ENCODE measurements at places on chromosomes 16 and 17. TPM values are rescaled to one million over a fixed set of nuclear protein-coding genes. Genes with fewer than 3 reads are reported as not detected.

DNA sequence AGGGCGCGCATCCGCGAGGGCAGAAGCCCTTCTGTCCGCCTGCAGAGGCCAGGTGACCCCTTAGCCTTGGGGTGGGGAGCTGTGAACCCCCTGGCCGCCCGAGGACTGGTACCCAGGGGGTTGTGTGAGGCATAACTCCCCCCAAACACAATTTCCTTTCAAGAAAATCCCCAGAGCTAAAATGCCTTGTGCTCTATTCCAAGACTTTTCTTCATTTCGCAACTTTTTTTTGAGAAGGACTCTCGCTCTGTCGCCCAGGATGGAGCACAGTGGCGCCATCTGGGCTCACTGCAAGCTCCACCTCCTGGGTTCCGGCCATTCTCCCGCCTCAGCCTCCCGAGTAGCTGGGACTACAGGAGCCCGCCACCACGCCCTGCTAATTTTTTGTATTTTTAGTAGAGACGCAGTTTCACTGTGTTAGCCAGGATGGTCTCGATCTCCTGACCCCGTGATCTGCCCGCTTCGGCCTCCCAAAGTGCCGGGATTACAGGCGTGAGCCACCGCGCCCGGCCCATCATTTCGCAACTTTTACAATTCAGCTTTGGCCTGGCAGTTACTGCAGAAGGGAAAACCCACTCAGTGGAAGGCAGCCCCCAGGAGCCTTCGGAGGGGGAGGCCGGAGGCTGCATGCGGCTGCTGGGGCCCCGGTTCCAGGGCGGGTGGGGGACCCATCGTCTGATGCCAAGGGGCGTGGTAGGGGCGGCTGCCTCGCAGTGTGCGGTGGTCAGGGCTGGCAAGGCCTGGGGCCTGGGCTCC lies 963 bp upstream of the APRT start:
- DNase-seq, result no peak

DNA sequence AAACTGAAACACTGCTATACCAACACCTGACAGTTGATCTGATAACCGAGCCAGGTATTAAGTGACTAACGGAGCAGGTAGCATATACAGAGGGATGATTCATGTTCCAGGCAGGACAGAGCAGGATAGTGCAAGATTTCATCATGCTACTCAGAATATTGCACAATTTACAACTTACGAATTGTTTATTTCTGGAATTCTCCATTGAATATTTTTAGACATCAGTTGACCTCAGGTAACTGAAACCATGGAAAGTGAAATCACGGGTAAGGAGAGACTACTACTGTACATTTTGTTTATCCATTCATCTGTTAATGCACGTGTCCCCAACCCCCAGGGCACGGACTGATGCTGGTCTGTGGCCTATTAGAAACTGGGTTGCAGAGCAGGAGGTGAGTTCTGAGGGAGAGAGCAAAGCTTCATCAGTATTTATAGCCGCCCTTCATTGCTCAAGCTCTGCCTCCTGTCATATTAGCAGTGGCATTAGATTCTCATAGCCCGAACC lies 14.5 kb upstream of the PPM1E start:
- DNase-seq, result no peak

DNA sequence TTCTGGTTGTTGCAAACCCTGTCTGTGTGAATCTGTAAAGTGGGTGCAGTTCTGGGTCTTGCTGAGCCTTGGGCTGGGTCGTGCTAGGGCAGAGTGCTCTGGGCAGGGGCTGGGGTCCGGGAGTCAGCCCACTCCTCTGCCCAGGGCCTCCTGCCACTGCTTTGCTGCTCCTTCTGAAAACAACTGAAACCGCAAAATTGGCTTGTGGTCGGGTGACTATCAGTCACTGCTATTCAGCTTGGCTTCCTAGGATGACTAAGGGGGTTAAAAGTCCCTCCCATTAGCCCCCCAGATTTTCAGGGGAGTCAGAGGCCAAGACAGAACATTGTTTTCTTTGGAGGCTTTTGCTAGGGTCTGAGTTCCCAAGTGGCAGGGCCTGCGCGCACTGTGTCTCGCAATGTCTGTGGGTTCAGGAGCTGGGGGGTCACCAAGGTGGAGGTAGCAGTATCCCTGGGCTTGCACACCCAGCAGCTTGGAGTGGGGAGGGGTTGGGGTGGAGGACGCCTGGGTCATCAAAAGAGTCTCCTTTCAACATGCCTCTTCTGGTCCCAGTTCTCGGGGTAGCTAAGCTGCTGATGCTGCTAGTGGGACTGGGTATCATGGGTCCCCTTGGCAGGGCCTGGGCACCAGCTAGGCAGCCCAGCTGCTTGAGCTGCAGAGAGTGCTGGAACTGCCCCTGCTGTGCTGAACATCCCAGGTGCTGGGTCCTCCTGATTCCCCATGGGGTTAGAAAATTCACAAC lies 13.5 kb upstream of the TBX21 start:
- DNase-seq, result no peak

DNA sequence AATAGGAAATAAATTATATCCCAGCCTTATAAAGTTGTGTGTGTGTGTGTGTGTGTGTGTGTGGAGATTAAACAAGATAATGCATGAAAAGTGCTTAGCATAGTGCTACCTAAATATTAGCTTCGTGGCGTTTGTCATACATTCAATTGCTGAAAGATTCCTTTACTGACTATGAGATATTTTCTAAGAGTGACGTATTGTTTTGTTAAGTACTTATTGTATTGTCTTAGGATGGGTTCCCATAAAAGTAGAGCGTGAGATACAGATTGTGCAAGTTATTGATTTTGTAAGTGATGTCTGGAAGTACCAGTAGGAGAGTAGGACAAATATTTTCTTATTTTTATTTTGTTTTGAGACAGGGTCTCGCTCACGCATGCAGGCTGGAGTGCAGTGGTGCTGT lies 730.0 kb downstream of the CDH8 start:
- no peak for DNase-seq

DNA sequence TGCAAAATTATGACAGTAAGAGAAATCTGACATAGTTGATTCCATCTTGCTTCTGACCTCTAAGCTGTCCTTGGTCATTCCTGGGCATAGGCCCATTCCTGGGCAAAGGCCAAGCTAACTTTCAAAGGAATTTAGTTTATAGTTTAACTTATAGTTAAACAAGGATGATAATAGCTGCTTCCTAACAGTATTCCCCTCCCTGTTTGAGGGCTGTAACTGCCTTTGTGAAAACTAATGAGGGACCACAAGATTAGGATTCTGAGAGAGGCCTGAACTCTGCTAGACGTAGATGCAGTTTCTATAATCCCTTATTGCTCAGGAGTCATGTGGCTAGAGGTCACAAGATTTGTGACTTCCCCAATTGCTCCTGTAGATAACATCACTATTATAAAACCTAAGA lies 80.2 kb upstream of the ASIC2 start:
- DNase-seq, result no peak

- DNase-seq, result no peak
Measured at GRCh38 chr17:10460062-10460461, 9.3 kb downstream of the MYH4 start.

DNA sequence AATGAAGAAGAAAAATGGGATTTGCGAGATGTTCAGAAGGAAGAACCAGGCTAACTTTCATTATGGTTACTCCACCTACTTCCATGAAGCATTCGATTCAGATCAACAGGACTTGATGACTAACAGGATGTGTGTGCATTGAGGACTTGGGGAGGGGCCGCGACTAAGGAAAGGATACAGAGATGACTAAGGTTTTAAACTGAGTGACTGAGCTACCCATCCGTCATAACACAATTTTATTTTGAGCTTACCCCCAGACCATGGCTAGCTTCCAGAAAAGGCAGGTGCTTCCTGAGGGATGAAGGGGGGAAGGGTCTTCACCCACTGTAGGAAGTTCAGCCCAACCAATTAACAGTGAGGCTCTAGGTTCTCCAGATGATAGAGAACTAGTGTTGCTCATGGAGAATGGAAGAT lies 2.5 kb upstream of the CDYL2 start:
- peak; percentile 12 for DNase-seq

- DNase-seq, result no peak
Measured at GRCh38 chr16:75043175-75043895, 44.5 kb downstream of the ZNRF1 start.

GRCh38 chr16:57637020-57637419 lies 8.6 kb downstream of the ADGRG1 start:
- no peak for DNase-seq

- no peak for DNase-seq
Measured at GRCh38 chr16:65219786-65220185, 97.9 kb upstream of the CDH11 start.

DNA sequence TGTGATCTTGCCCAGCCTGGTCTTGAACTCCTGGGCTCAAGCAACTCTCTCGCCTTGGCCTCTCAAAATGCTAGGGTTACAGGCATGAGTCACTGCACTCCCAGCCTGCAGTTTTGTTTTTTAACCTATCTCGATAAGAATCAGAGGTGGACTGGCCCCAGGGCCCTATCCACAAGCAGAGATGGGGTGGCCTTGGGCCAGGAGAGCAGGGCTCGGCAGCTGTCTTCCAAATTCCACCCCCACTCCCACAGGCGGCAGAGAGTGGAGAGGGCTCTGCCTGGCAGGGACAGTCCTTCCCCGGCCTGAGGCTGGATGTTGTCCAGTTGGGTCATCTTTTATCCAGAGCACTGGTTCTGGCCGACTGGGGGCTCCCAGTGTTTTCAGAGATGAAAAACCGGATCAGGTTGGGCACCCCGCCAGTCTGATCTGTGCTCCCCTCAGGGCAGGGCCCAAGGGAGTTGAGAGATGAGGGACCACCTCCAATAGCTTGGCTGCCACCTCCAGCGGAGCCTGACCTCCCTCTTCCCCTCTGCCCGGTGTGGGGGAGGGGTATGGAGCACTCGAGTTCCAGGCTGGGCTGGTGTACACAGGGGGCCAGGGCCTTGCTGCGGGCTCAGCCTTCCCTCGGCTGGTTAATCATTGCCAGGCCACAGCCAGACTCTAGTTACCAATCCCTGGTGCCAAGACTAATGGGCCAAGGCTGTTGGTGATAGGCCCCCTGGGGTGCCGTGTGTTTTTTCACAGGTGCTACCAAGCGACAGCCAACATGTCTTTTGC lies 30.3 kb upstream of the MYO15B start:
- DNase-seq, result no peak

GRCh38 chr17:37512442-37513068 lies 22.9 kb downstream of the DUSP14 start:
- DNase-seq, result no peak

- DNase-seq, result no peak
Measured at GRCh38 chr17:61196302-61196704, 203.3 kb upstream of the TBX2 start.

- DNase-seq, result peak; percentile 30
Measured at GRCh38 chr17:47949946-47950345, 7.7 kb downstream of the PRR15L start.

DNA sequence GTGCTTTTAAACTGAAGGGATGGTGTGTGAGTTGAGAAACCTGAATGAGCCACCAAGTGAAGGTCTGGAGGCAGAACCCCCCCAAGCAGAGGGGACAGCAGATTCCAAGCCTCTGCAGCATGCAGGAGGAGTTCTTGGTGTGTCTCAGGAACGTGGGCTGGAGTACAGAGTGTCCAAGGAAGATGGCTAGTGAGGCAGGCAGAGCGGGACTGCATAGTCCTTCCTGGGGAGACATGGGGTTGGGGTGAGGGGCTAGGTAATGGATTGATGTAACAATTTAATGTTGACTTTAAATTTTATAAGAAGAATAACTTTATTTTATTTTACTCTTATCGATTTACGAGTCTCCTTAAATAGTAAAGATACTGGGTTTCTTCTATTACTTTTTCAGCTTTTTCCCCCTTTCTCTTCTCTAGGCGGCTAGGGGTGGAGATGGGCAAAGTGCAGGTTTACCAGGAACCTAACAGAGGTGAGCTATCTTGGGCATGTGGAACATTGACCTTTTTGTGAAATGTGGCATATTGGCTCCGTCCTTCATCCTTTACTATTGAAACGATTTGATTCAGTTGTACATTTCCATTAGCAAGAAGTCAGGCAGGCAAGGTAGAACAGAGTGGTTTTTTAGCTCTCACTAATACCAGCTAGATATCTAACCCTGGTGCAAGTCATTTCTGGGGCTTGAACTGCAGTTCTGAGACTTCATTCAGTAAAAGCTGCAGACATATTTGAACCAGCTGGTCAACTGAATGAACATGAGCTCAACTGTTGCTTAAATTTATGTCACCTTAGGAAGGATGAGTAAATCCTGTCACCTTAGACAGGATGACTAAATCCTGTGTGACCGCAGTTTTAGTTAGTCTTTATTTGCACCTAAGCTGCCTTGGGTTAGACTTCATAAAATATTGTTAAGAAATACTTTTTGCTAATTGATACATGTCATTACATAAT lies 9.2 kb downstream of the PRPSAP2 start:
- no peak for DNase-seq

DNA sequence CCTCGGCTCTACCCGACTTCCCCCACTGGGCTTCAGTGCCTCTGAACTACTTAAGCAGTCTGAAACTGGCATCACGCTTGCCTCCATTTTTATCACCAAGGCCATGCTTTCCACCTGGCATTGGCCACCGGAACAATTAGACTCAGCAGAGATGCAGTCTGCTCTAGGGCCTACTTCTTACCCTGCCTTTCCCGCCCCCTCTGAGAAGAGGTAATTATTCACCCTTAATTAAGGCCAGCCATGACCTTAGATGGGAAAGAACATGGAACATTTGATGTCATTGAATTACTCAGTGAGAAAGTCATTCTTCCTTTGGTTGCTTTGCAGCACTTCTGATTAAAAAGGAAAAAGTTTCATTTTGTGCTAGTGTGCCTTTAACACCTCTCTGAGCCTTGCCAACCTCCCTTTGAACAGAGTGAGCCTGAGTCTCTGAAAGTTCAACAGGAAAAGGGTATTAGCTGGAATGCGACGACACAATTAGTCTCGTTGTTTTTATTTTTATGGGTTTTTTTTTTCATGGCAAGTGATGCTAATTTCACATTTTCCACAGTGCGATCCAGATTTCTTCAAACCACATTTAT lies 60.9 kb upstream of the TNRC6A start:
- DNase-seq, result no peak

DNA sequence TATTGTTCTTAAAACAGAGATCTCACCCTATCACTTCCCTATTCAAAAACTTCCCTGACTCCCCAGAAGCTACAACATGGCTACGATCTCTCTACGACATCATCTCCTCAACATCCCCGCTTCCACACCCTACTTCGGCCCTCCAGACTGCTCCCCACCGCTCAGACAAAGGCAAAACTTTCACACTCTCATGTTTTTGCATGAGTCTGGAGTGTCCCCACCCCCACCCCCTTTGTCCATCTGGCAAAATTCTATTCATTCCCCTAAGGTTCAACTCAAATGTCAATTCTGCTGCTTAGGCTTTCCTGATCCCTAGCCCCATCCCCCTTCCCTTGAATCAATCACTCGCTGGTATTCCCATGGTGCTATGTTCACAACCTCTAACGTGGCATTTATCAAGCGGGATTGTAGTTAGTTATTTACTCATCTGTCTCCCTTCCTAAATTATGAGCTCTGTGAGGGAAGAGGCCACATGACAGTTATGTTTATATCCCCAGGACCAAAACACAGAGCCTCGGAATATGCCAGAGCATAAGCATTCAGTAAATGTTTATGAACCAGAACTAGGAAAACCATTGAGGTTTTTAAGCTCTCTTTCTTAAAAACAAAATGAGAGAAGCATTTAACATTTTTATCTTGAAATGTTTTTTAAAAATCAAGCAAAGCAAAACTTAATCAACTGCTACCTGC lies 55.9 kb downstream of the STX8 start:
- no peak for DNase-seq

The SPNS2 gene
- polyA plus RNA-seq, result not detected

The RNF157 gene
- polyA plus RNA-seq, result 17.3 TPM

The ZNF319 gene
- polyA plus RNA-seq, result 4.4 TPM

The HCFC1R1 gene
- 24.6 TPM for polyA plus RNA-seq

The ZFPM1 gene
- 0.16 TPM for polyA plus RNA-seq

The FBRS gene
- 2.6 TPM for polyA plus RNA-seq

The ELMO3 gene
- polyA plus RNA-seq, result 0.07 TPM

The FADS6 gene
- 0.14 TPM for polyA plus RNA-seq
